Stimulated activated CD4-positive, alpha-beta T cell treated with anti-CD3 and anti-CD28 coated beads, TNF-alpha, amount 100 ng/mL, for 24 hours (primary cell): ENCODE measurements at places on chromosomes 1 and 21.
A peak's percentile ranks its signal among the peaks of the same experiment; 100 is the strongest.

- DNase-seq: no peak
Observed at GRCh38 chr1:187110351-187110750, 281.6 kb downstream of the PLA2G4A start.

GRCh38 chr1:178341261-178341956 is 155.4 kb downstream of the CLEC20A start:
- no peak for DNase-seq

DNA sequence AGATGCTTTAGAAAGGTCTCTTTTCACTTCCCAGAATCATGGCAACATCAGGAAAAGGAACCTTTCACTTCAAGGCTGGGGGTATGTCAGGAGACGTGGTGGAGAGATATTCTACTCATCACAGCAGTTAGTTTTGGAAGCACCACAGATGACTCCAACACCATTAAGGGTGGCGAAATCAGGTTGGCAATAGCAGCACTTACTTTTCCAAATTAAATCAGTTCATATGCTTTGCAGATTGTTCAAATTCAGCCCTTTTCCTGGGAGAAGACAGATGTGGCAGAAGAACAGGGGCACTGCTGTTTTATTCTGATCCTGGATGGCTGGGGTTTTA is 79.0 kb downstream of the RUNX1 start:
- DNase-seq: no peak

DNA sequence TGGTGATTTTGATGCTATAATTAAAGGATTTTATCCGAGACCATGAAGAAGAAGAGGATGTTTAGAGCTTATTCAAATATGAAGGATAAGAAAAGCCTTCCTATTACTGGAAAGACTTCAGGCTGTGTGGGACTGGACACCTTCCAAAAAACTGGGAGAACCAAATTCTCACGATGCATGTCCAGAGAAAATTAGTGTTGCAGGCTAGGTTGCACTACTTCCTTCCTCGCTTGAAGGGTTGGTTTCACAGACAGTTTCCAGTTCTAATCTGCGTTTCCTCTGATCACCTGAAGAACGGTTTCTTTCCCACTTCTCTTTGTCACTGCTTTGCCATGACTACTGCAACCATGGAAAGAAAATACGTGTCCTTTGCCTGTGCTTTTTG is 2.0 kb downstream of the MTARC2 start:
- DNase-seq: no peak

- DNase-seq: no peak
Observed at GRCh38 chr1:16334655-16335340, 17.5 kb downstream of the FBXO42 start.

GRCh38 chr1:220045356-220046051 is 801 bp downstream of the EPRS1 start:
- DNase-seq: no peak

- DNase-seq: peak; percentile 86
Observed at GRCh38 chr21:29024474-29025327, at the start of gene USP16. Gene USP16 (plus strand): TSS chr21:29024668. CDS start chr21:29027914, 3,246 bp downstream.

DNA sequence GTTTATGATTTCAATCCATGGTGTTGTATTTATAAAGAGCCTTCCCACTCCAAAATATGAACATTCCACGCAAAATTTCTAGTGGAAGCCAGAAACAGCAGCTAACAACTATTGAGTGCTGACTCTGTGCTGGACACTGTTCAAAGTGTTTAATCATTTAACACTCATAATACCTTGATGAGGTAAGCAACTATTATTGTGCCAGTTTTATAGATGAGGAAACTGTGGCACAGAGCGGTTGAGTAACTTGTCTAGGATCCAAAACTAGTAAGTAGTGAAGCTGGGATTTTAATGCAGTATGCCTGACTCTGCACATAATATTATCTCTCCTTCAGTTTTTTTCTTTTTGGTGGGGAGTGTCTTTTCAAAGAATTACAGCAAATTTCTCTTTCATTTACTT is 228.3 kb downstream of the SLC35F3 start:
- DNase-seq: no peak

DNA sequence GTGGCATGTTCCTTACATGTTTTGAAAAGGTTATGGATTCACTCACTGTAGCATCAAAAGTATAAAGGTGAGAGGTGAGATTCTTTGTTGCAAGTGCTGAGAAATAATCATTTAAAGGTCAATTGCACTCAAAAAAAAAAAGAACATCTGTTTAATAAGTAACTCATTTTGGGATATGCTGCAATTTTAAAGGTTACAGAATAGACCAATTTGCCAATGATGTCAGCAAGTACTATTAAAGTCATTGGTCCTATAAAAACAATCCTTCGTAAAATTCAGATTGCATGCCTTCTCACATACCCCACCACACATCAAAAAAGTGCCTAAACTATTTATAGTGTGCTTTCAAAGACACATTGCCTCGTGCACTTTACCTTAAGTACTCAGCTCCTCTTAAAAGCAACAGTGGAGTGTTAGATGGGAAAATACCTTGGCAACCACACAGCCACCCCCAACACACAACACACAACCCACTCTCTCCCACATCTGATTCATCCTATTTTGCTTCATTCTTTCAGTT is 218.2 kb upstream of the ADGRL2 start:
- DNase-seq: no peak

- no peak for DNase-seq
Observed at GRCh38 chr1:164092603-164093353, 466.2 kb upstream of the PBX1 start.

DNA sequence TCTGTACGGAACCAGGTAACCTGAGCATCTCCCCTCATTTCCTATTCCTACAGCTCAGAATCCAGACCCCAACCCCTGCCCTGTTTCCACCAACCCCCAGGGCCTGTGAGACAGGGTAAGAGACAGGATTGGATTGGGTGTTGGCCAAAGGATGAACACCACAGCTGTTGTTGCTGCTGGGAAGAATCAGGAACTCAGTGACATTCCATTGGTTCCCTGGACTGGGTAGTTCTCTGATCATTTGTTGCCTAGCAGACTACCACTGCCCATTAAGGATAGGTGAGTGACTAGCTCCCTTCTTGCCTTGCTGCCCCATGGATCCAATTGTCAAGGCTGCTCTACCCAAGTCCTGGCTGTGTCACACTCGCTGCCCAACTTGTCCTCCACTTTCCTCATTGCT is 10.0 kb downstream of the NCSTN start:
- DNase-seq: no peak

- DNase-seq: no peak
Observed at GRCh38 chr1:27563591-27564471, 40.1 kb downstream of the AHDC1 start.

DNA sequence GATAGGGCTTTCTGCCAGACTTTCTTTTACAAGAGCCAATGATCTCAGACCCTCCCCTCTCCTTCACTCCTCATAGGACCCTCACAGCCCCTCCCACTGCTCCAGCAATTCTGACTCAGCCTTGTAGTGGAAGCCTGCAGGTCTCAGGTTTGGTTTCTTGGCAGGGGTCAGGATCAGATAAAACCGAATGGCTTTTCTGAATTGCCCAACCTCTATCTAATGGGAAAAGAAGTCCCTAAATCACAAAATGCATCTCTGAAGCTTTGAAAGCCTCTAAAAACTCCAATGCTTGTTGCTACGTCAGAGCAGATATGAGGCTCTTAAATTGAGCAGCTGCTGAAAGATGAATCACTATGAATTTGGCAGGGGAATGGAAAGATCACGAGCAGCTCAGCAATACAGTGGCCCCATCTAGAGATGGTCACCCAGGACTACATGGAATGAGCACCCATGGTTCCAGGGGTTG is 74.5 kb downstream of the NID1 start:
- no peak for DNase-seq

GRCh38 chr1:94863919-94864318 is 43.8 kb downstream of the SLC44A3 start:
- no peak for DNase-seq

DNA sequence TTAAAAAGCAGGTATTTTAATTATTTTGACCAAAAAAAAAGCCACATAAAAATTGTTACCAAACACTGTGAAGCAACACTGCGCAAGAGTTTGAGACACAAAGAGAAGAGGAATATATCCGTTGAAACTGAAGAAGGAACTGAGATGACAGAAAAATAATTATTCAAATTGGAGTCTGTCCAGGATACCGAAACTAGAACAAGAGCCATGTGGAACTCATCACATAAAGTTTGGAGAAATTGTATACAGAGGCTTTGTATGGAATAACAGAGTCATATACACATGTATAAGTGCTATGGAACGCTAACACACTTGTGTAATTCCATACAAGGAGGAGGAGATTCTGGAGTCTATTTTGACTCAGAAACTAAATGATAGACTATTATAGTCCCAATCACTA is 675.1 kb upstream of the ADGRL2 start:
- DNase-seq: no peak

- no peak for DNase-seq
Observed at GRCh38 chr1:116942344-116942743, 32.6 kb downstream of the PTGFRN start.

DNA sequence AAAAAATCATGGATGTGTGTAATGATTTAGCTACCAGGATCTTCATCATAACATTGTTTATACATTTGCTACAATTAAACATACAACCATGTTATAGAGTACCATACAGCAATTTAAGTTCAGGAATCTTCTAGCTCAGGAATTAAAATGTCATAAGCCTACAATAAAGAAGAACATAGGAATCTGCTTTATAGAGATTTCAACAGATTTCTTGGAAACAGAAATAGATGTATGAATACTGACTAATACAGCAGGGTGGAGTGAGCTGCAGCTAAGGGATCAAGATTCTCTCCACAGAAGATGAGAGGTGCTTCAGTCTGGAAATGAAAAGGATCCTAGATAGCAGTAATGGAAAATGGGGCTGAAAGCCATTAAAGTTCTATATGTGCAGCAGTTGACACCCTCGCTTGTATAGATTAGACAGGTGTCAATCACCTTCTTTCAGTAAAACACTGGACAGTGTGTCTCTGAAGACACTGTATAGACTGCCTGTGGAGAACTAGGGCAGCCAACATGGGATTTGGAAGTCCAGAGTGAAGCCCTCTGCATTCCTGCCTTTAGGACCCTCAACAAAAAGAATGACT is 73.9 kb downstream of the DNTTIP2 start:
- DNase-seq: no peak

GRCh38 chr1:238264951-238265350 is 374.2 kb upstream of the ZP4 start:
- DNase-seq: no peak

- DNase-seq: no peak
Observed at GRCh38 chr1:53270107-53270506, 31.8 kb upstream of the MAGOH start.

GRCh38 chr21:35478161-35479064 is 429.3 kb upstream of the RUNX1 start:
- DNase-seq: no peak

DNA sequence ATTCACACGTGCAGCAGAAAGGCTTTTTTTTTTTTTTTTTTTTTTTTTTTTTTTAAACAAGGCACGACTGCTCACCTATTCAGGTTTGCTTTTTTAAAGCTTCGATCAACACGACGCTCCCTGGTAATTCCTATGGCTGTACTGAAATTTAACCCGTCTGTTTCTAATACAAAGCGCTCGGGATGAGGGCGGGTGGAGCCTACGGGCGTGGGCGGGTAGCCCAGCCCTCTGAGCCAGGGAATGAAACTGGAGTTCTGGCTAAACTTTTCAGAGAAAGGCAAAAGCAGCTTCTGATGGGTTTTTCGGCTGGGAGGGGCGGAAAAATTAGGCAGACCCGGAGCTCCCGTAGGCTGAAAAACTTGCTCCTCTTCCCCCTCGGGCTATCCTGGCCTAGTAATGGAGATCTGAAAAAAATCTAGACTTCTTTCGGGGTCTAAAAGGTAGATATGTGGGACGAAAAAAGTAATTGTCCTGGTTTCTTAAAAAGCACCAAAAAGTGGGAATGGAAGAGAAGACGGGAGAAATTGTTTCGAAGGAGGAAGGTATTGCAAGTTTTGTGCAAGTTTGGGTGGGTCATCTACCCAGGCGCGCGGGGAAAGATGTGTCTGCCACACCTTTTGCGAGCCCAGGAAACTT is 7.4 kb downstream of the NR5A2 start:
- no peak for DNase-seq
